ENCODE measurements at places on chromosomes 6 and 20.

GRCh38 chr6:7637533-7637932, 47.5 kb downstream of the SNRNP48 start:
- no peak for DNase-seq

GRCh38 chr6:81606965-81607381, 145.5 kb downstream of the TENT5A start:
- no peak for DNase-seq

DNA sequence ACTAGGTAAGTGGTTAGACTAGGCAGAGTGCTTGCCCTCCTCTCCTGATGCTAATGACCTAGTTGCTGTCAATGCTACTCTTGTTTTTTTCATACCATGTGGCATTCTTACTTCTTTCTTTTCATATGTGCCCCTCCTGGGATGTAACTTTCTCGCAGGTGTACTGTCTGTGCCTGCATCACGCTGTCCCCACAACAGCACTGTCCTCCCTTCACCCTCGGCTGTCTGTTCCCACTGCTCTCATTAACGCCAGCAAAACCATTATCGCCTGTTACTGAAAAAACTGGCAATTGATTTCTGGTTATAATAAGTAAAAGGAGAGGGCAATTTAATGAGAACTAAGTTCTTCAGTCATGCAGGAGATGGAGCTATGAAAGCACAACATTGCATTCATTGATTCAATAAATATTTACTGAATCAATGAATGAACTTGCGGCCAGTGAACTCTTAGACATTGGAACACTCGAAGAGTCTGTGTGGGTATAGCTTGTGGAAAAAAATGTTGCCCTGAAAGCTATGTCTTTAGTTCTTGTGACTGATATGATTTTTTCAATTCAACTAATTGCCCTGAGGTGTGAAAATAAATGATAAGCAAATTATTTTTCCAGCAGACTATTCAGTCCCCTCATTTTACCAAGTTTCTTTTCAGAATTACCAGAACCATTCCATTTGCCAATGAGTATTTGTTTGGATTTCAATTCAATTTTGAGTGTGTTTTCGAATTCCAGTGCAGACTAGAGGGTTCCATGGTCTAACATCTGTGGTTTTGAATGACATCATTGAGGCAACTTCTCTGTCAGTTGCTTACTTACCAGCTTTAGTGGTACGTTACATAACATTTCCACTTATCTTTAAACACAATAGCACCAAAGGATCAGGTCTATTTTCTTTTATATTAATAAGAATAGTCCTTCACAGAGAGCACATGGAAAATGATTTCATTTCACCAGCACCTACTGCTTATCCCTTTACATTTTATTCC, 2.1 kb downstream of the SLC17A4 start:
- DNase-seq, result no peak

DNA sequence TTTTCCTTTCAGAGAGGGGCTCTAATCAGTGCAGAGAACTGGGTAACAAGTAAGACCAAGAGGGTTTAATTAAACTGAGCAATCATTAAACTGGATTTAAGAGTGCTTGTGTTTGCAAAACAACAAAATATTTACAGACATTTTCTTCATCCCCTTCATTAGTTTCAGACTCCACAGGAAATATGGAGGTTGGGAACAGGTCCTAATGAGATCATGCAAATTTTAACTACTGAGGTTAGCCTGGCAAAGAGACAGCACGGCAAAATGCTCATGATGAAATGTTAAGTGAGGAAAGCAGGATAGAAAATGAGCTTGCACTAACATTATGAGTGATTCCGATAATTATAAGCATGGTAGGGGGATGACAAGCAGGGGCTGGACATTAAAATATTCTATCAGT, 268.9 kb downstream of the PTPRT start:
- DNase-seq, result no peak

DNA sequence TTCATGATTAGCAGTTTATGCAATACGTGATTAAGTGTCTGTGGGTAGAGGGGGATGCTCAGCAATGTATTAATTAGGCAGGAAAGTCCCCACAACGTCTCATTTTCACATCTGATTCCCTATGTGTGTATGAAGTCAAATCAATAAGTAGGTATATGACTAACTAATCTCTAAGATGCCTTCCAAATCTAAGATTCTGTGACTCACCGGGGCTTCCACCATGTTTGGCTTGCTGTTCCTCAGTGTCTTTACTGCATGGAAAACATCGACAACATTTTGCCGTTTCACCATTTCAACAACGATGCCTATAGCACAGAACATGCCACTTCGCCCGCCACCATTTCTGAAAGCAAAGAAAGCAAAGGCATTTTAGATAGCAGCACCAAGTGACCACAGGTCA, 72.0 kb upstream of the THEMIS start:
- DNase-seq, result peak; percentile 11

- DNase-seq, result no peak
Observed at GRCh38 chr20:47016068-47016664, 121.5 kb downstream of the EYA2 start.

GRCh38 chr6:3417473-3417872, 39.4 kb downstream of the SLC22A23 start:
- no peak for DNase-seq

GRCh38 chr6:167559675-167560479, 235.0 kb downstream of the TTLL2 start:
- DNase-seq, result no peak

GRCh38 chr6:110768057-110768456, 47.2 kb downstream of the CDK19 start:
- no peak for DNase-seq

DNA sequence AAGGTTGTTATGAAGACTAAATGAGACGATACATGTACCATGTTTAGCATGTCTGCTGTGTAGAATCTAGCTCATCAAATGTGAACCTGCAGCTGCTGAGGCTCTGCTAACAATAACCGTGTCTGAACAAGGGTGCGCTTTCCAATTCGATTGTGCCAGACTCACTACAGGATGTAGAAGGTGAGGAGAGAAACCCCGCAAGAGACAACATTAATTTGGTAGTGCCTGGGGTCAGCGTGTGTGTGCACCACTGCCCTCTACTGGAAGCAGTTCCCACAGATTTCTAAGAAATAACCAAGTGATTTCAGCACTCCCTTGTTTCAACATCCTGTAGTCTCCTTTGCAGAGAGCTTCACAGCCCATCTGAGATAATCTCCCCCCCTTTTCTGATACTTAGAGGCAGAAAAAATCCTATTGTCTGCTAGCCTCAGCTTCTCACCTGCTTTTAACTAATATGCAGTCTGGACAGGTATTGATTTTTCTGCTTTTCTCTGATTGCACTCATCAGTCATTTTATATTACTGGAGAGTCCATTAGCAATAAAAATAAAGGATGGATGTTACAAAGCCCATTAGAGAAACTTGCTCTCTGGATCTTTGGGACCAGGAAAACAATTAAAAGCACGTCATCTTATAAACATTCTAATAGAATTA, 96.7 kb upstream of the BACH2 start:
- no peak for DNase-seq

DNA sequence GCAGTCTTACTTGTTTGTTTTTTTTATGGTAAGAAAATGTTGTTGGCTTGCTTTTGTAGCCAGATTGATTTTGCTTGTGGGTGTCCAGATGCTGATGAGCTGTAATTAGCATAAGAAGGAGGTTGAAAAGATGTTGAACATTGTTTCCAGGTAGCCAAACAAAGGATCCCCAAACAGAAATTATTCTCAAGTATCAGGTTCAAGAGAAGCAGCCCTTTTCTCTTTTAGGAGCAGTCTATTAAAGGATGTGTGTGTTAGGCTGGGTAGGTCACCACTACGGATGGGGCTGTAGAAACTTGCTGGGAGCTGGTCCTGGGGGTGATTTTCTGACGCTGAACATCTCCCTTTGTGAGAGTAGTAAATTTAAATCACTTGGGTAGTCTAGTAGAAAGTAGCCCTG, 86.9 kb upstream of the VSTM2L start:
- DNase-seq, result no peak

- no peak for DNase-seq
Observed at GRCh38 chr6:84464471-84464870, 237.0 kb upstream of the CEP162 start.

DNA sequence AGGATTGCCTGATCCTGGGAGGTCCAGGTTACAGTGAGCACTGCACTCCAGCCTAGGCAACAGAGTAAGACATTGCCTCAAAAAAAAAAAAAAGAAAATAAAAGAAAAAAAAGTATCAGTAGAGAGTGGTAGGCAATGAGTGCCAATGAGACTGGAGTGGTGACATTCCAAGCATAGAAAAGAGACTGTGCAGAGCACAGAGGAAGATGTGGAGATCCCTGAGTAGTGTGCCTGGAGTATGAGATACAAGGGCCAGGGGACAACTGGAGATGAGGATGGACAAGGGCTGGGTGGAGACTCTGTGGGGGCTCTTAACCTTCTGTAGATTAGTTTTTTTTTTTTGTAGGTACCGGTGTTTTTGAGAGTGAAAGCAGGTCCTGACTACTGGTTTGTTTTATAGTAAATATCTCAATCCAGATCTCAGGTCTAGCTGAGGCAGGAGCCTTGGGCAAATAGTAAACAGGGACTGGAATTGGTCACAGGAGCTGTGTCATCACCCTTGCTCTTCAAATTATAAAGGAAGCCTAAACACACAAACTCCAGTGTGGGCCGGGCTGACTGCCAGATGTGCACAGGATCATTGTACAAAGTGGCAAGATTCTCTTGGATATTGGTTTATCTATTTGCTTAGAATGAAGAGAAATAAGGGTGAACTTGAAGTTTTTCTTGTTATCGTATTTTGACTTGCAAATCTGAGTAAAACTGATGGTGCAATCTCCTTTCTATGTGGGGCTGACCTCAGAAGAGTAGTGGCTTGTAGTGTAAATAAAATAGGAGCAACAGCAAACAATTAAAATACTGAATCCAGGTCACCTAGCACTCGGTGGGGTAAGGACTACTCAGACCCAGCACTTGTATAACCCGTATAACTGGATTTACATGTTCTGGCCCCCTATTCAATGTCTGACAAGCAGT, 144.9 kb downstream of the SOX4 start:
- DNase-seq, result no peak

- DNase-seq, result no peak
Observed at GRCh38 chr6:148831064-148831463, 84.2 kb downstream of the UST start.

DNA sequence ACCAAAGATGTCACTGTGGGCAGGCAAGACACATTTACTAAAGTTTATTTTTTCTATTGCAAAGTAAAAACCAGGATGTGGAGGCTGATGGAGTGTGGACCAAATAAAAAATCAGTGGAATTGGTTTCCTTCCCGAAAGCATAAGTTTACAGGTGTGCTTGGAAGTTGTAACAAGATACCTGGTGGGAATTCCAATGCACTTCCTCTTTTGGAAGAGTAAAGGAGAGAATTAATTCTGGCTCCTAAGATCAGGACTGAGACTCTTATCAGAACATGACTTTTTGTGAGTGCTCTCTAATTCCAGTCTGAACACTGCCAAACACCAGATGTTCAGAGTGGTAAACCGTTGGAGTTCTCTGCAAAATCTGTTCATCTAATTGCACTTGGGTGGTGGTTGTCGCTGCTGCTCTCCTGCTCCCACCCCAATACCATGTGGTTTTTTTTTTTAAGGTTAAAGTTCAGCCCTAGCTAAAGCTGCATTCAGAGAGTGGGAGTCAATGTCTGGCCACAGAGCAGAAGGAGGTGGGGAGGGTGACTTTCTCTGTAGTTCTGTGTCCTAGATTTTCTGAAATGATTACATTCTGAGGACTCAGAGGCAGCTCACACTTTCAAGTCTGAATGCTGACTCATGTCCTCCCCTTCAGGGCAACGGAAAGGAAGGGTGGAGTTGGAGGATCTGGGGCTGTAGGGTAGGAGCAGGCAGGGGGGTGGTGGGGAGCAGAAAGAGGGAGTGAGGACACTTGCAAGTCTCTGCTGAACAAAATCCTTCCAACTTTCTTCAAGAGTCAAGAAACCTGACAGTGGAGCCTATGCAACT, 275.8 kb upstream of the PRDM1 start:
- DNase-seq, result peak; percentile 30

DNA sequence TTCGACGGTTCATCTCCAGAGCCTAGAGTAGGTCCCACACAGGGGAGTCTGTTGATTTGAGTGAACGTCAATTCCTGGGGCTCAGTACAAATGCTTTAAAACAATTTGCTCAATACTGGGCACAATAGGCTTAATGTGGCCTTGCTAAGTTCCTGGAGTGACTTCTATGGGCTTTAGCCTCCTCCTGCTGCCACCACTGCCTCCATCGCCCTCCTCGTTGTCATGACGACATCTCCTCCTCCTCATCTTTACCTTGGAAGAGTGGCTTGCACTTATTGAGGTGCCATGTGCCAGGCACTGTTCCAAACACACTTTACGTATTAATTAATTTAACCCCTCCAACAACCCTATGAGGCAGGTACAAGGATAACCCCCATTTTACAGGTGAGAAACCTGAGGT, 11.8 kb upstream of the ZMYND8 start:
- DNase-seq, result no peak

DNA sequence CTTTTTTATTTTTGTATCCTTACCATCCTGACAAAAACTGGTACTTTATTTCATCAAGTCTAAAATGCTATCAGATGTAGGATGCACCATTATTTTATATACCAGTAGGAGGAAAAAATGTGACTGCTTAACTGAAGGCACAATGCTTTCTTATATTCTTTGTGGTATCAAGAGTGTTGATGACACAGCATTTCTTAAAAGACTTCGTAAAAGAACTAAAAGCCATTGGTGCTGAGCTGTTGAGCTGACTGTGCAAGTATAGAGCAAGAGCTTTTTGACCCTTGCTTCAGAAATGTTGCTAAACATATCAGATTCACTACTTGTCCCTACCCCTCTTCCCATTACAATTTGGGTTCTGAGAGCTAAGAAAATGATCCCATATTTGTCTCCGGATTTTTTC, 17.5 kb downstream of the SF3B5 start:
- DNase-seq, result no peak

DNA sequence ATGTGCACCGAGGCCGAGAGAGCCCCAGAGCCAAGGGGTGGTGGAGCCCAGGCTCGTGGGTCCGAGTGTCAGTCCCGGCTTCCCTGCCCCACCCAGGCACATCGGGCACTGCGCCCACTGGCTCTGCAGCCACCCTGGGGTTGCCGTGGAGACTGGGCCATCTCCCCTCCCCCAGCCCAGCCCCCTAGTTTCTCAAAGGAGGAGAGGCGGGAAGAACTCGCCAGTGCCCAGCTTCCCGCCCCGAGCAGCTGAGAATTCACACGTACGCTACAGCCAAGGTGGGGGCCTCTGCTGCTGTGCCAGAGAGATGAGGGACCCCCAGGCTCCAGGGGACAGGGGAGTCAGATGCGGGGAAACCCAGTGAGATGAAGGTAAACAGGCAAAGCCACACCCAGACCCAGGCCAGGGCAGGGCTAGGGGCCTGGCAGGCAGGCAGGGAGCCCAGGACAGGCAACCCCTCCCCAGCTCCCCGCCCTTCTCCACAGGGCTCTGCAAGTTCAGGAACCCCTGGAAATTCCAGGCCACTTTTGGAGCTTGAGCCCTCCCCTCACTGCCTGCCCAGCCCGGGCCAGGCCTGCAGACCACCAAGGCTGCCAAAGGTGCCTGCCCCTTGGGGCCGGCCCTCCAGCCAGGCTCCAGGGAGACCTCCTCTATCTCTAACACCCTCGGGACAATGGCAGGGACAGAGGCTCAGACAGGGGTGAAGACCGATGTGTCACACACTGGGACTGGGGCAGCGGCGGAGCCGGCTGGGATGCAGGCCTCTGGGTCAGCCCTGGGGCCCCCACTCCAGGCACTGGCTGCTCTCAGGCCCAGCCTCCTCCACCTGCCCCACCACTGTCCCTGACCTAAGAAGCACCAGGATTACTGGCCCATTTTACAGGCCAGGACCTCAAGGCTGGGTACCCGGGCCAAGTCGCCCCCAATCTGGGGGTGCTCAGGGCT, 6.0 kb downstream of the LAMA5 start:
- no peak for DNase-seq

Measured in stimulated activated CD8-positive, alpha-beta memory T cell treated with anti-CD3 and anti-CD28 coated beads, Interleukin-2, amount 100 ng/mL, for 48 hours (primary cell).